Right renal cortex interstitium (tissue), 3 donors: ENCODE measurements at places on chromosomes 1 and 21.

GRCh38 chr1:182595641-182596240, 6.7 kb upstream of the RNASEL start:
- DNase-seq: no peak

GRCh38 chr1:18116777-18117176, 9.2 kb downstream of the IGSF21 start:
- no peak for DNase-seq

GRCh38 chr1:206451134-206451686, 19.1 kb upstream of the IKBKE start:
- DNase-seq: no peak

- no peak for DNase-seq
These were observed 860 bp upstream of the SHCBP1L start for GRCh38 chr1:182953826-182954225.

GRCh38 chr1:82225421-82226185, 424.9 kb downstream of the ADGRL2 start:
- DNase-seq: no peak

DNA sequence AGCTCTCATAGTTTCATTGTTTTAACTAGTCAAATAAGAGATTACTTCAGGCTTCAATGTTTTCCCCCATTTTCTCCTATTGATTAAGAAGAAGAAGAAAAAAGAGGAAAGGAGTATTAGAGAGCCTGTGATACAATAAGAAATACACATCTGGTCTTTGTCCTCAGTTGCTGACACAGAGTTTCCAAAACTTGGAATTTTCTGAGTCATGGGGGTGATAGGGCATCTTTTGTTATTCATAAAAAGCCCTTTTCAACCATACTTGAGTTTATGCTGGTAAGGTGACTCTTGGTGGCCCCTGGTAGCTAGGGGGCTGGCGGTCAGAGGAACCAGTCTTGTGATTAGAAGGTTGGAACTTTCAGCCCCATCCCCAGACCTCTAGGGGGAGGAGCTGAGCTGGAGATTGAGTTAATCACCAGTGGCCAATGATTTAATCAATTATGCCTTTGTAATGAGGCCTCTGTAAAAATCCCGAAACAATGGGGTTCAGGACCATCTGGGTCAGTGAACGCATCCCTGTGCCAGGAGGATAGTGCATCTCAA, 28.9 kb upstream of the KLF18 start:
- DNase-seq: no peak

GRCh38 chr1:87279536-87279875, 49.2 kb upstream of the LMO4 start:
- no peak for DNase-seq

DNA sequence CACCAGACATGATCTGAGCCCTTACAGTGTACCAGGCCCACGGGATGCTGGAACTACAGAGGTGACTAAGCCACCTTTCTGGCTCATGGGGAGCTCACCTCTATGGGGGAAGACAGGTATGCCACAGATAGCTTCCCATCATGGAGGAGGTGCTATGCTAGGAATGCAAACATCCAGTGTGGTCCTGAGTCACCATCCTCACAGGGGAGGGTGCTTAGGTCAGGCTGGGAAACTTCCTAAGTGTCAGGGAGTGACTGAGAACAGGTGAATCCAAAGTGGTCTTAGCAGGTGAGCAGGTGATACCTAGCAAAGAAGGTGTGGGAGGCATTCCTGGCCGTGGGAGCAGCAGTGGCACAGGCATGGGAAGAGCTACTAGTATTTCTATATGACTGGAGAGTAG, 8.6 kb upstream of the RASSF5 start:
- DNase-seq: no peak

DNA sequence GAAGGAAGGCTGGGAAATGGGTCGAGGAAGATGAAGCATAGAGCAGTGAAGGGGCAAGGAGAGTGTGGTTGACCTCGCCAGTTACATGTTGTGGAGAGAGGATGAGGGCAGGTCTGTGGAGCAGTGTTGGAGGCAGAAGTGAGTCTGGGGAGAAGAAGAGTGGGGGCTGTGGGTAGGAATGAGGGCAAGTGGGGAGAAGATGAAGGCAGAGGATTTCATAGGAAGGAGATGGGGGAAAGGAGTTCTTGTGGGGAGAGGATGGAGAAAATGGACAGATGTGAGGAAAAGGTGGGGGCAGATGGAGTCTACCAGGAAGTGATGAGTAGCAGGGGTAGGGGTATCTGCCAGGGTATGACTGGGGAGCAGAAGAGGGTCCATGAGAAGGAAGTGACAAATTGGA, 3.6 kb downstream of the ARMH1 start:
- DNase-seq: no peak

- no peak for DNase-seq
These were observed 138.4 kb downstream of the GLIS1 start for GRCh38 chr1:53600561-53600960.

- DNase-seq: no peak
These were observed 47.5 kb upstream of the IPO9 start for GRCh38 chr1:201781437-201781836.

DNA sequence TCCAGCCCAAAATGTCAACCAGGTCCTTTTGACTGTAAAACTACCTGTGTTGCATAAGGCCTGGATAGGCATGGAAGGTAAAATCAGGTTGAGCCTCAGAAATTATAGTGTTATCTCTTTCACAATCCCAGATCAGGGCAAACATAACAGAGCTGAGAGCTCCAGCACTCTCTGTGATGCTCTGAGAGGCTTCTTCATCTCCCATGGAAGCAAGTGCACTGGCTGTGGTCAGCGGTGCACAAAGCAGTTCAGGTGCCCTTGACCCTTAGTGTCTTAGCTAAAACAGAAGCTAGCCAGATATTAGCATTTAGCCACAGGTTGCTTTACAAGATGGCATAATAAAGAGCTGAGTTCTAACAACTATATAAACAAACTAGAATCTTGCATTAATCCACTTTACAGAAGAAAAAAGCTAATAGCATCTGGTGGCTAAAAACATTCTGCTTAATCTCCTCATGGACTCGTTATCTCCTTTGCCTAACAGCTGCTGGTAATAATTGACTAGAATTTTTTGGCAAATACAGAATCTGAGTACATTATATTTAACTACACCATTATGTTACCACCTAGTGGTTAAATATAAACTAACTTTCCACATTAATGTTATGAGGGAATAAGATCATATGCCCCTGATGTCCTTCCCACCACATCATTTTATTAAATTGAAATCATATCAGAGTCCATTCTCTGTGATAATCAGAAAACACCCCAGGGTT, 25.6 kb upstream of the POGK start:
- DNase-seq: no peak

DNA sequence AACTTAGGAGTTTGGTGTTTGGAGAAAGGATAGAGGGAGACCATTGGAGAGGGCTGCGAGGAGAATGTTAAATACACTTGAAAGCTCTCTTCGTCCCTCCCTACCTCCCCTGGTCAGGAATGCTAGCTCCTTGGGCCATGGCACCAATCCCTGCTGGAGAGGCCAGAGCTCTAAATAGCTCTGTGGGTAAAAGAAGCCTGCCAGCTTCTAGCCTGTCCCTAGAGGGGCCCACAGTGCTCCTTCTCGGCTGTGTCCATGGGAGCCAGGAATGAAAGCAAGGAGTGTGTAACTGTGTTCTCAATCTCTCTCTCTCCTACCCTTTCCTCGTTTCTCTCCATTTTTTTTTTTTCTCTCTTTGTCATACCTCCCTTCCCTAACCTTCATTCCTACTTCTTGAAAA, at the start of gene CCDC190:
Gene CCDC190, minus strand, starts transcription at position 75 of the 400 bp plus-strand sequence. CDS start 1,529 bp downstream, outside the sequence.
- no peak for DNase-seq

DNA sequence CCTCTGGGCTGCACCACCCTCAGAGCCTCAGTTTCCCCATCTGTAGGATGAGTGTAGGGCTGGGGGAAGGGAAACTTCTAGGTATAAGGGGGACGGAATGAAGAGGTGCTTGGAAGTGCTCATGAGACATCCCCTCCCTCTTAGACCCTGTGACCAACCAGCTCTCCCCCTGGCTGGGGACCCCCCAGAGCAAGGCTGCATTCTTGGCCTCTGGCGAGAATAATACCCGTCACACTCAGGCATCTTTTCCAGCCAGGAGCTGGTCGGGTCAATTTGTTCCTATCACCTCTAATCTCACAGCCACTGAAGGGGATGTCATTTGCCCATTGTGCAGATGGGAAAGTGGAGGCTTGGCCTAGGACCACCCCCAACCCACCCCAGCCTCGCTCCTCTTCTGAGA, 443.0 kb downstream of the PTPRU start:
- no peak for DNase-seq

DNA sequence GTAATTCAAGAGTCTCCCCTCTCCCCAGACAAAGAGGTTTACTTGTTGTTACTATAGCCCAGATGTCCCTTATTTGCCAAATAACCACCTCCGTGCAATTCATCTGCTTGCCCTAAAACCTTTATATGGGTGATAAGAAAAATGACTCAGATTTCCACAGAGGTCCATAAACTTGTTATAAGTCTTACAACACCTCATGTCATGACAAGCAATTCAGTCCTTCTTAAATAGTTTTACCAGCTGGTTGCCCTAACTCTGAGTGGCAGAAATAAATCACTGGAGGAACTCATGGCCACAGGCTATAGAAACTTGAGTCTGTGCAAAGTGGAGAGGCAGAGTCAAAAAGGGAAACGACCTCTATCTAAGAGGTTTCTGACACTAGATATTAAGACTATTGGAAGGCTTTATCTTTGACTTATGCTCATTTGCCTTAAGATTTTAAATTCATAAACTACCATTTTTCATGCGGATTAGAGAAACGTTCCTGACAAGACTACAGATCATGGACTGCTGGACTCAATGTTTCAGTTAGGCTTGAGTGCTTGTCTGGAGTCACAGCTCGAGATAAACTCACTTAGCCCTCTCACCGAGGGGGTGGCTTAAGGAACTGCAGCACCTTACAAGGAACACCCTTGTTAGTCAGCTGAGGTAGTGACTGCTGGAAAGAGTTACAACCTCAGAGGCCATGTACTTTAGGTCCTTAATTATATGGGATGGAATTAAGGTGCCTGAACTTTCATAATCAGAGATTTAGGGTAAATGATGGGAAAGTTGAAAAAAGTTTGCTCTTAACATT, 662.5 kb upstream of the USP24 start:
- no peak for DNase-seq

DNA sequence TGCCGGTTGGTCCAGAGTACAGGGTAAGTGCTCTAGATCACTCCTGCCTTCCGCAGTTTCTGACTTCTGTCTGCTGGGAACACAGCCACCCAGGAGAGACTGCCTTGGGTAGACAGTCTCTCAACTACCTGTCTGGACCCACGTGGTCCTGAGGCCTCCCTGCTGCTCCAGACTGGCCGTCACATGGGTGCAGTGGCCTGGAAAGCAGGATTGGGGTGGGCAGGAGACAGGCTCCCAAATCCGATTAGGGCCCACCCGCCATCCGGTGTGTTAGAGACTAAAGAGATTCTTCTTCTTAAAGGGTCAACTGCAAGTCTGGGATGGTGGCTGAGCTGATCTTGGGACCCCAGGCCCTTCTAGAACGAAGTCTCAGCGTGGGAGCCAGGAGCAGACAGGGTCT, 105.5 kb downstream of the EBNA1BP2 start:
- no peak for DNase-seq

DNA sequence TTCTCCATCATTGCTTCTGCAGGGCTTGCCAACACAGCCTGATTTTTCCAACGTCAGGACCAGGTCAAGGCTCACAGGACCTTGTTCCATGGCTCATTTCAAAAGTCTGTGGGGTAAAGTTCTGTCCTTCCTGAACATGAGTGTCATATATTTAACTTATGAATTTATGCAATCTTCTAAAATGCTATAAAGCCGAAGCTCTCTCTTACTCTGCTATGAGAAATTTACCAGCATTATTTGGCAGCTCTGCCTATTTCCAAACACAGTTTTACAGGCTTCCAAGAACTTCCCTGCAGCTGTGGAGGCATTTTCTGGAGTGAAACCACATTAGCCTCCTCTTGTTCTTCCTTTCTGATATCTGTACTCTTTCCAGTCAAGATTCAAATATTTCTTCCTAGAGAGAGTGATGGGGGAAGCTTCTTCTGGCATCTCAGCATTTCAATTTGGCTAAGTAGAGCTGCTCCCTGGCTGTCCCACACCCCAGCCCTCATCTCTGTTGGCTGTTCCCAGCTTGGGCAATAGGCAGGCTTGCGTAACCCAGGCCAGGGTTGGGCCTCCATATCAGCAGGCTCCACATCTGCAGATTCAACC, 15.6 kb upstream of the HMGCS2 start:
- no peak for DNase-seq

GRCh38 chr1:247322442-247322841, 9.2 kb downstream of the ZNF496 start:
- DNase-seq: no peak

DNA sequence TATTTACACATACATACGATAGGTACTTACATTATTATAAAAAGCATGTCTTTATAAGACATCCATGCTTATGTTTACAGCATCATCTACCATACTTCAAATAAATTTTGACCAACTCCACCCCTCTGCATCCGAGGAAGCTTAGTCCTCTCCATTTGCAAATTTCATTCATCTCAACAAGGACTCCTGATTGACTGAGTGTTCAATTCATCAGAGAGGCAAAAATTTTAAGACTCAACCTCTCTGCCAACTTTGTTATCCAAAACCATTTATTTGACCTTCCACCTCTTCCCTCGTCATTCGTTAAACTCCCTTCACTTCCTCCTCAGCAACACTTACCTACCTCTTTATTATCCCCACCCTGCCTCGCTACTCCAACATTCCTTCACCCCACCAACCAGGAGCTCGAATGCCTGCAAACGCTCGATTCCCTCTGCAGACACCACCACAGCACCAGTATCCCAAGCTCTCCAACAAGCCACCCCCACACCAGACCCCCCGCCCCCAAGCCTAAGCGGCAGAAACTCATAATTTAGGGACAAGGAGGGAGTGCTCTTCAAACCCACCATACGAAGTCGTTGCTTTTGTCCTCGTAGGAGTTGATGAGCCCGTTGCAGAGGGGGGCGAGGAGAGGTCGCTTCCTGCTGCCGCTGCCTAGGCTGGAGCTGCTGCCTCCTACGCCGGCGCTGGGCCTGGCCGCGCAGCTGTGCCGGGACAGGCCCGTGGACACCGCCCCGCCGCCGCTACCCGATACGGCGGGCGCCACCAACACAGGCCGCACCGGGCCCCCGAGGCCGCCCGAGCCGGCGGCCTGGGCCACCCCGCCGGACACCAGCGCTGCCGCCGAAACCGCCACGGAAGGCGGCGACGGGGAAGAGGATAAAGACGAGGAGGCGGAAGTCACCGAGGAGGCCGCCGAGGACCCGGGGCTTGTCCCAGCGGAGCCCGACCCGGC, 803 bp downstream of the COP1 start:
- DNase-seq: peak; percentile 45
